T-helper 17 cell (primary cell): ENCODE measurements at places on chromosomes 6 and 20. TPM values are rescaled to one million over a fixed set of nuclear protein-coding genes. Genes with fewer than 3 reads are reported as not detected.

DNA sequence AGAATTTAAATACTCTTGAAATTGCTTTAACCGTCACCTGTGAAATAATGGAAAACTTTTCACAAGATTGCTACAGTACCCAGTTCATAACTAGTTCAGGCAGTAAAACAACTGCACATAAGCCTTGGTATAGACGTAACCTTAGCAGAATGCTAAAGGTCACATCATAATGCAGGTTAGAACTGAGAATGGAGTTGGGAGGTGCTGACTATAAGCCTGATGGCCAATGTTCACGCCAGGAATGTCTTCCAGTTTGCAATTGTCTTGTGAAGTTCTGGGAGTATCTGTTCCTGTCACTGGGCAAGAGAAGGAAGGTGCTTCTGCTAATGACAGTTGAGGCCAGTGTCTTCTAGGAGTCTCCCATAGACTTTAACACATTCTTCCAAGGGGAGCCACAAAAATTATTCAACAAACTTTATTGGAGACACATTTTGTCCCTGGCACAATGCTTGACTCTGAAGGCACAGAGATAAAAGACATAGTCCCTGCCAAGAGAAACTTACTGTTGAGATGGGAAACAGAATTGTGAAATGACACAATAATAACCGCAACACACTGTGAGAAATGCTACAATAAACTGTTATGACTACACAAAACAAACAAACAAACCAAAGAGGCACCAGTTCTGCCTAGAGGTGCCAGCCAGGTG lies 24.6 kb upstream of the CEP162 start:
- peaks cover 41% of the 10 kb centered on the region for H3K27me3 ChIP-seq
- H3K4me1 ChIP-seq, result no peaks in the 10 kb centered on the region
- no peaks in the 10 kb centered on the region for H3K36me3 ChIP-seq
- H3K4me3 ChIP-seq, result no peak overlapping the region
- no peak for DNase-seq
- H3K27ac ChIP-seq, result no peak overlapping the region

DNA sequence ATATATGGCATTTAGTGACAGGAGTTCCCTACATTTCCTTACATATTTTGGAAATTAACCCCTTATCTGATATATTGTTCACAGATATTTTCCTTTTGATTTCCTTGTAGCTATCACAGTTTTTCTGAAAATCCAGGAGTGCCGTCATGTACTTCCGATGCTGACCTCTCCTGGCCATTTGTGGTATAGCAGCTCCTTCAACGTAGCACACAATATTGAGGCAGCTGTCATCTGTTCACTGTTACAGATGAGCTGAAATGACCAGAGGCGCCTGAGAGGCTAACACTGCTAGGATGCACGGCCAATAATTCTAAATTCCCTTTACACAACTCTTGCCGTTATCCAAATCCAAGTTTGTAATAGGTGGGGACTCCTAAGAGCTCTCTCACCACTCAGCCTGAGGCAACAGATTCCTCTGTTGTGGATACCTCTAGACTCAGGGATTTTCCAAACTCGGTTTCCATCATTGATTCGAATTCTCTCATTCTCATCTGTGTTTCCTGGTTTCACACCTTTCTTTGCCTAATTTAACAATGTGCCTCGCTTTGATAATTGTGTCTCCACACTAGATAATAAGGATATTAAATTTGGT lies 53.0 kb downstream of the MMUT start:
- H3K27me3 ChIP-seq, result peaks cover 25% of the 10 kb centered on the region
- peaks cover 3% of the 10 kb centered on the region for H3K36me3 ChIP-seq
- no peak overlapping the region for H3K4me3 ChIP-seq
- H3K4me1 ChIP-seq, result no peaks in the 10 kb centered on the region
- peak; percentile 16 for DNase-seq

DNA sequence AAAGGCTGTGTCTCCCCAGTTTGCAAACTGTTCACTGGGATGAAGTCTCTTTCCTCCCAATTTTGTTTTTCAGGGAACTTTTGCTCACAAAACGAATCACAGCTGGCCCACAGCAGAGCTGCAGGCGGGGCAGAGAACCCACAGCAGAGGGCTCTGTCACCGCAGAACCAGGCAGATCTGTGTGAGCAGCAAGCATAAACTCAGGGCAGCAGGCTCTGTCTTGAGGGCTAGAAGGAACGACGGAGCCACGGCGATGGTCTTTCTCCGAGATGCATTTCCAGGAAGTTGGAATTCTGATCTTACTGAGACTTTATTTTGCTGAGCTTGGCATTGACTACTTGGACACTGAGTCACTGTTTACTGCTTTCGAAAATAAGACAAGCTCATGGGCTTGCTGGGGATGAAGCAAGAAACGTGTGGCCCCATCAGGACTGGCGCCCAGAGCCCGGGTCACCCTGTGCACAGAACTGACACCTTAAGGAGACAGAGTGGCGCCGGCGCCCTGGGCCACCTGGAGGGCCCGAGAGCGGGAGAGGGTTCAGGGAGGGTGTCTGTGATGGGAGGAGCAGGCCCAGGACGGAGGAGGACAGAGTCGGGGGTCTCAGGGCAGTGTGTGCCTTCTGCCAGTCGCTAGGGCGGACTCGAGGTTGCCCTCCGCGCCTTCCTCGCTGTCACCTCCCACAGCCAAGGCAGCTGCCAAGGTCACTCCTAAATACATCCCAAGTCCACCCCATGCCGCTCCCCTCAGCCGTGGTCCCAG lies 106.3 kb upstream of the NXT1 start:
- no peak for DNase-seq
- no peaks in the 10 kb centered on the region for H3K4me1 ChIP-seq
- H3K27ac ChIP-seq, result no peak overlapping the region
- peaks cover 29% of the 10 kb centered on the region for H3K27me3 ChIP-seq
- H3K36me3 ChIP-seq, result no peaks in the 10 kb centered on the region

DNA sequence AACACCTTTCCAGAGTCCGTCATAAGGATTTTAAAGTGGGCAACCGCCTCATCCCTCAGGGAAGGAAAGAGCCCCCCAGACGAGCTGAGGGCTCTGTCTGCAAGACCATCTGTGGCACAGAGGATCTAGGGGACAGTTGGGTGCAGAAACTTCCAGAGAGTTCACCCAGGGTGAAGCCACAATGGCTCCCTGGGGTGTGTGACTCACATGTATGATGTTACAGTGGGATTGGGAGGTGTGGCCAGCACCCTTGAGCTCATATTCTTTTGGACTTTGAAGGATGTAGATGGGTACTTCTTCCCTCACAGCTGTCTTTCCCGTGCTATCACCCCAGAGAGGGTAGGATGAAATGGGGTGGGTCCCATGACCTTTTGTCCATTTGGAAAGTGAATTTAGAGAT lies 95.5 kb downstream of the NCR2 start:
- no peaks in the 10 kb centered on the region for H3K36me3 ChIP-seq
- H3K27me3 ChIP-seq, result peaks cover 22% of the 10 kb centered on the region
- no peak overlapping the region for H3K4me3 ChIP-seq
- no peak for DNase-seq
- H3K4me1 ChIP-seq, result peaks cover 20% of the 10 kb centered on the region

DNA sequence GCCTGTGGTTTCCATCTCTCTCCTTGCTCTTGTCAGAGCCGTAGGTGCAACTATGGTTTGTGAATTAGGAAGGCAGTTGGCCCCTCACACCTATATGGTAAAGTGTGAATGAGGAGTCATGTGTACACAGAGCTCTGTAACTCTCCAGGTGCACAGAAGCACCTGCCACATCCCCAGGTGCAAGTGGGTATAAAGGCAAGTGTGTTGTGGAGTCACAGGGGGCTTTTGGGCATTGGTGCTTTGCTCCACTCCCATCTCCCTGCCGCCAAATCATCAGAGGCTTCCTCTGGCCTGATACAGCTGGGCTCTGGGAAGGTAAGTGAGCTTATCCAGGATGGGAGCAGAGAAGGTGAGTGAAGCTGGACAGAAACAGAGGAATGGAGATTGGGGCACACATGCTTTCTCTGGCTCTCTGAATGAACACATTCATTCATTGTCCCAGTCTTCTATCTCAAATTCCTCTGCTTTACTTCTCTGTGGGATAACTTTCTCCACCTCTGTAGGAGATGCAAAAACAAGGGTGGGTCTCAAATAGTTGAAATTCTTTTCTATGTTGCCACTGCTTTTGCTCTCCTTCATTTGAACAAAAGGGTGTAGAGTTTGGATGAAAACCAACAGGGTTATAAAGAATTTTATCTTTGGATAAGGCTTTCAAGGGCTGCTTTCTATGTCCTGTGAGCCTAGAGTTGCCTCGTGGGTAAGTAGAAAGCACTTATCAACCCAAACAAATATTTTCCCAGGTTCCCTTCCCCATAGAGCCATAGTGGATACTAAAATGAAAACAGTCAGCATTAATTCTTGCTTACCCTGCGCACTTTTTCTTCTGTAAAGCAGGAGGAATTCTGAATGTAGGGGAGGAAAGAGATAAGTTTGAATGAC lies 45.0 kb upstream of the RIPOR2 start:
- H3K27me3 ChIP-seq, result no peaks in the 10 kb centered on the region
- H3K27ac ChIP-seq, result peak overlapping the region; percentile 90
- H3K4me1 ChIP-seq, result peaks cover 37% of the 10 kb centered on the region
- H3K36me3 ChIP-seq, result no peaks in the 10 kb centered on the region
- H3K4me3 ChIP-seq, result no peak overlapping the region

- no peaks in the 10 kb centered on the region for H3K27me3 ChIP-seq
- H3K27ac ChIP-seq, result no peak overlapping the region
- no peak for DNase-seq
- H3K4me1 ChIP-seq, result no peaks in the 10 kb centered on the region
Measured at GRCh38 chr6:83729871-83730270, 21.0 kb upstream of the SNAP91 start.

GRCh38 chr6:113619077-113619476 lies 238.1 kb upstream of the MARCKS start:
- no peak overlapping the region for H3K27ac ChIP-seq
- peaks cover 15% of the 10 kb centered on the region for H3K27me3 ChIP-seq
- DNase-seq, result no peak
- no peaks in the 10 kb centered on the region for H3K4me1 ChIP-seq

The COL9A3 gene
- not detected for total RNA-seq

DNA sequence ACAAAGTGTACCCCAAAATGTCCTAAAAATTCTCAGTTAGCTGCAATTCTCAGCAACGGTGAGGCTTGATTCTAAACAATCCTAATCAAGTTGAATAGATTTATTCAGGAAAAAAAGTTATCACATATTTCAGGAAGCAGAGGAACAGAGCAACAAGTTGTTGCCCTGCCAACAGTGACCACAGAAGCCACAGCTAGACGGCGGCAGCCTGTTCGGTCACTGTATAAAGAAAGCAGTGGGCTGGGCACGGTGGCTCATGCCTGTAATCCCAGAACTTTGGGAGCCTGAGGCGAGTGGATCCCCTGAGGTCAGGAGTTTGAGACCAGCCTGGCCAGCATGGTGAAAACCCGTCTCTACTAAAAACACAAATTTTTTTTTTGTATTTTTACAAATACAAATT lies 171.2 kb upstream of the BMP5 start:
- no peaks in the 10 kb centered on the region for H3K36me3 ChIP-seq
- no peak overlapping the region for H3K27ac ChIP-seq
- no peak overlapping the region for H3K4me3 ChIP-seq
- DNase-seq, result no peak
- no peaks in the 10 kb centered on the region for H3K4me1 ChIP-seq

The FRS3 gene
- 6.9 TPM for total RNA-seq

DNA sequence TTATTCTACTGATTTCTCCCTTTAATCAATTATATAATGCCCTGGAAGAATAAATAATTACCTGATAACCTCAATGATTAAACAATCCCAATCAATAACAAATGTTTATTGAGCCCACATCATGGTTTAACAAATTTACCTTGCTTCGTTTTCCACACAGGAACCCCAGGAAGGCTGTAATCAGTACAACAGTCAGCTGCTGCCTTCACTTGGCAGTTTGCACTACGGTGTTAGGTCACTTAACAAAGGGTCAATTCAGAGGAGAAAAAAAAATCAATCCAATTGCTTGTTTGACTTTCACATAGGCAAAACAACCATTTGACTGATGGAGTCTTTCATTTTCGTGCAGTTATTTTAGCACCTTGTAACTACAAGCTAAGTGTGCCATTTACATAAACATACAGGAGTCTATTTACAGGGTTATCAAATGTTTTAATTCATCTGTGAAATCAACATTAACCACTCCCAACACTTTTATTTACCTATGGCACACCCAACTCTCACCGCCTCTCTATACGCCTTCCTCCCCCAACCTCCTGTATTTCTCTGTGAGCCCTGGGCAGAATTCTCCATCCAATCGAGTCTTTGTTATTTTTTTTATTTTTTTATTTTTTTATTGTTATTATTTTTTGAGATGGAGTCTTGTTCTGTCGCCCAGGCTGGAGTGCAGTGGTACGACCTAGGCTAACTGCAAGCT lies 140.4 kb upstream of the TAB2 start:
- peaks cover 2% of the 10 kb centered on the region for H3K36me3 ChIP-seq
- no peak overlapping the region for H3K27ac ChIP-seq
- DNase-seq, result no peak

The XKR7 gene
- total RNA-seq, result not detected

GRCh38 chr20:39458452-39458851 lies 496.3 kb downstream of the DHX35 start:
- H3K27me3 ChIP-seq, result peaks cover 11% of the 10 kb centered on the region
- no peaks in the 10 kb centered on the region for H3K4me1 ChIP-seq
- H3K36me3 ChIP-seq, result no peaks in the 10 kb centered on the region
- H3K4me3 ChIP-seq, result no peak overlapping the region
- no peak for DNase-seq
- H3K27ac ChIP-seq, result no peak overlapping the region

DNA sequence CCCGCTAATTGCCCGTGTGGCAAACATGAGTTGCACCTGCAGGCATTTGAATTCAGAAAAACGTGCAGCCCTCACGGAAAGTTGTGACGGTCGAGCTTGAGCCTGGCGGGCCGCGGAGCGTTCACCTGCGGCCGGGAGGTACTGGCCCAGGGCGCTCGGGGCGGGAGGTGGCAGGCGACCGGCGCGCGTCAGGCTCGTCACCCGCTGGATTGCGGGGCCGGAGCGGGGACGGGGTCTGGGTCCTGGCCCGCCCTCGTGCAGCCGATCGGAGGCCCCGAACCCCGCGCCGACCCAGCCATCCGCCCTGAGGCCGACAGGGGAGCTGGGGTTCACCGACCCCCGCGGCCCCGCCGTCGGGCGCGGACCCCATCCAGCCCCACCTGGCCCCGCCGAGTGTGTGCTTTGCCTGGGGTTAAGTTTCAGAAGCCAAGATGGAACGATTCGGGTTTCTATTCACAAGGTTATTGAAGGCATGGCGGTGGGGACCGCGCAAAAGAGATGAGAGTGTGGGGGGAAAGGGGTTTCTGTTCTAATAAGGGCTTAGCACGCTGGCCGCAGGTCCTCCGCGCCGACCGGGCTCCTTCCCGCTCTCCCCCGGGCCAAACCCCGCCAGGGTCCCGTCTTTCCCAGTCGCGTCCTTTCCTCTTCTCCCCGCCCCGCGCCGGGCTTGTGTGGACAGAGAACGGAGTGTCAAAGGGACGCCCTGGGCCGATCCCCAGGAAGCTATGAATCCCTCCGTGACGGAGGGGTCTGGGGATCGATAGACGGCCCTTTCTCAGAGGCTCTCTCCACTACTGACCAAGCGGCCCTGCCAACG lies 1.6 kb upstream of the HEY2 start:
- H3K27ac ChIP-seq, result no peak overlapping the region
- peak overlapping the region; percentile 92 for H3K4me3 ChIP-seq
- H3K27me3 ChIP-seq, result peaks cover 53% of the 10 kb centered on the region
- H3K4me1 ChIP-seq, result peaks cover 31% of the 10 kb centered on the region

The SLX4IP gene
- 4.6 TPM for total RNA-seq
